ENCODE measurements at places on chromosomes 16 and 17. TPM values are rescaled to one million over a fixed set of nuclear protein-coding genes. Genes with fewer than 3 reads are reported as not detected.

The DNAI2 gene
- total RNA-seq, result 1.3 TPM

The TSR3 gene
- 57.8 TPM for total RNA-seq

The AANAT gene
- not detected for total RNA-seq

The COG1 gene
- 26.6 TPM for total RNA-seq

The PRAC1 gene
- total RNA-seq, result not detected

The KRTAP9-4 gene
- not detected for total RNA-seq

The SLC6A2 gene
- not detected for total RNA-seq

The TMIGD1 gene
- total RNA-seq, result not detected

The IGSF6 gene
- total RNA-seq, result not detected

The TEX14 gene
- 0.28 TPM for total RNA-seq

The AIPL1 gene
- total RNA-seq, result not detected

The DLX4 gene
- 0.23 TPM for total RNA-seq

The TM4SF5 gene
- total RNA-seq, result not detected

The MYH13 gene
- not detected for total RNA-seq

The TPSD1 gene
- not detected for total RNA-seq

The ANKFY1 gene
- total RNA-seq, result 103 TPM

The USP43 gene
- total RNA-seq, result 0.28 TPM

The MAP3K3 gene
- 29.0 TPM for total RNA-seq

The KRTAP3-1 gene
- total RNA-seq, result not detected

The NOL11 gene
- 64.7 TPM for total RNA-seq

The NLRC3 gene
- total RNA-seq, result 116 TPM

The KRTAP3-3 gene
- not detected for total RNA-seq

The KRTAP4-9 gene
- not detected for total RNA-seq

The EVPLL gene
- total RNA-seq, result not detected

The PRR35 gene
- total RNA-seq, result not detected

The HOXB4 gene
- 7.8 TPM for total RNA-seq

The MYLK3 gene
- total RNA-seq, result not detected

The ZFP1 gene
- 15.6 TPM for total RNA-seq

The ENGASE gene
- 45.7 TPM for total RNA-seq

The CCDC200 gene
- total RNA-seq, result not detected

The AURKB gene
- 197 TPM for total RNA-seq

The PDILT gene
- total RNA-seq, result not detected

The ZNF48 gene
- total RNA-seq, result 15.6 TPM

Data from activated CD8-positive, alpha-beta memory T cell treated with anti-CD3 and anti-CD28 coated beads, Interleukin-2, amount 10 ng/mL, durations not matched to agents 7 days and 5 days (primary cell).